ENCODE measurements at places on chromosomes 6 and 20.
A peak's percentile ranks its signal among the peaks of the same experiment; 100 is the strongest.

GRCh38 chr6:26420688-26421171, 18.7 kb downstream of the BTN3A1 start:
- DNase-seq, result no peak

GRCh38 chr20:19886661-19887288, 128.7 kb downstream of the RIN2 start:
- no peak for DNase-seq

DNA sequence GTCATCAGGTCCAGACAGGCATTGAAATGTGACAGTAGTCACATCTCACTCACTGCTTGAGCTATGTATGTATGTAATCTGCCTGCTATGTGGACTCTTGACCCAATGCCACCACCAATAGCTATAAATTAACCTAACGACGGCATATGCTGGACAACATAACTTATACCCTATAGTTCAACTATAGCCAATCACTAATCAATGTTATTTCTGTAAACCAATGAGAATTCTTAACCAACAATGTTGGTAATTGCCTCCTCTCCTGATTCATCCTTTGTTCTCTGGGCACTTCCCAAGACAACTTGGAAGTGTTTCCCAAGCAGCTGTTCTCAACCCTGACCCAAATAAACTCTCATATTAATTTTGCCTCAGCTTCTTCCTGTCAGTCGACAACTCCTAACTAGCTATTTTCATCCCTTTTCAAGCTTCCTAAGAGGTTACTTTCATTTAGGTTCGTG, 24.1 kb upstream of the SERPINB1 start:
- no peak for DNase-seq

GRCh38 chr6:47680051-47680450, 18.3 kb upstream of the ADGRF4 start:
- peak; percentile 75 for DNase-seq

- DNase-seq, result no peak
These were observed 102.7 kb downstream of the KCNQ5 start for GRCh38 chr6:72724545-72724944.

- DNase-seq, result no peak
These were observed 281.9 kb upstream of the RNF24 start for GRCh38 chr20:4297127-4297826.

DNA sequence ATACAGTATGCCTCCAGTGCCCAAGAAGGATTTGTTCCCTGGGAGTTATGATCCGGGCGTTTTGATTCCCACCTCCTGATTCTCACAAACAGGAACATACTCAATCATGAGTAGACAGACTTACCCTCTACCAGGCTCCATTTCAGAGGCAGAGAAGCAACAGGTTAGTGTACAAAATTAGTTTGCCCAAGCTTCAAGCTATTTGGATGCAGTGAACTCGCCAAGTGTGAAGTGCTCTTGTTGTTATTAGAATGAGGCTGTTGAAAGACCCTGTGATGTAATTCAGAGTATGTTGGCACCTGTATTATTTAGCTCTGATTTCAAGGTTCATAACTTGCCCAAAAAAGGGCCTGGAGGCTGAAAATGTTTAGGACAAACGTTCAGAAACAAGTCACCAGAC, 247.0 kb downstream of the PHACTR1 start:
- no peak for DNase-seq

GRCh38 chr6:156809446-156810178, 32.4 kb downstream of the ARID1B start:
- no peak for DNase-seq

DNA sequence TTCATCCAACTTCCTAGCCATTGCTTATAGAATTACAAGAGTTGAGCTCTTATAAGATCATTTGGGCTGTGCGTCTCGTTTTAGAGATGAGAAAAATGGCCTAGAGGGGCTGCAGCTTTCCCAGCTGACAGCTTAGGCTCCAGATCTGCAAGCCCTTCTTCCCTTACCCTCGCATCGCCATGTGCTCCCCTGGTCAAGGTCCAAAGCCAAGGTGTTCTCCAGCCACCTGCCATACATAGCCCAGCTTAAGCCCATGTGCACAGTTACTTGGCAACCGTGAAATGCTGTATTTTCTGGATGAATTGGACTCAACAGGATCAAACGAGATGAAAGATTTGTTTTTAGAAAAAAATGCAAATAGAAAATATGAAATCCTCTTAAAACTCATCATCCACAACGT, 7.9 kb downstream of the MAP3K4 start:
- DNase-seq, result no peak

- peak; percentile 53 for DNase-seq
These were observed 55.9 kb upstream of the PSMF1 start for GRCh38 chr20:1062334-1063010.

DNA sequence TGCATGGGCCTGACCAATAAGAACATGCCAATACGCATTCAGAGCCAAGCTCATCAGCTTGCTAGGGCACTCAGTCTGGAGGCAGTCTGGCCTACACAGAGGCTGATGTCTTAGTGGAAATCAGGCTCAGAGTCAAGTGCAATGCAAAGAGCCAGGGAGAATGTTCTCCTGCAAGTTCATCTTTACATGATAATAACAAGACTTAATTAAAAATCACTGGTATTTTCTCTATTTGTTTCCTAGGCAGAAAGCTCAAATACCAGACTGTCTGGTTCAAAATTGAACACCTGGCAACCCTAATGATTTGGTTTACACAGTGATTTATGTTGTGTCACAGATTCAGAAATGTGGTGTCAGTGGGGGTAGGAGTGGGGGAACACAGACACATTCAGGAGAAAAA, 689.3 kb upstream of the FLRT3 start:
- no peak for DNase-seq

GRCh38 chr6:128586095-128586494, 65.7 kb upstream of the PTPRK start:
- DNase-seq, result no peak

- no peak for DNase-seq
These were observed 37.6 kb downstream of the ZNF391 start for GRCh38 chr6:27426045-27426620.

- no peak for DNase-seq
These were observed 26.1 kb downstream of the GFOD1 start for GRCh38 chr6:13461307-13461706.

DNA sequence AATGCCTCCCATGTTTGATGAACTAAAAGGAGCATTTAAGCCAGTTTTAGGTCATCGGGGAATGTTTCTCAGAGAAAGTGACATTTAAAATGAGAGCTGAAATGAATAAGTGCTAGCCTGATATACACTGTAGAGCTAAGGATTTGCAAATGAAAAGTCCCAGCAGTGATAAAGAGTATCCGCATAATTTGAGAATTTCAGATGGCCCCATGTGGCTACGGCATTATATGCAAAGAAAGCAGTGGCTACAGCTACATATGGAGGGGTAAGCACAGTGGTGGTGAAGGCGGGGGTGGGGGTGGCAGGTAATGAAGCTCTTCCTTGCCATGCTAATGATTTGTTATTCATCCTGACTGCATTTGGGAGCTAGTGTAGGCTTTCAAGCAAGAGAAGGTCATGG, 371.3 kb downstream of the ARHGAP18 start:
- no peak for DNase-seq
